ENCODE measurements at places on chromosomes 1 and 21.
A peak's percentile ranks its signal among the peaks of the same experiment; 100 is the strongest.

DNA sequence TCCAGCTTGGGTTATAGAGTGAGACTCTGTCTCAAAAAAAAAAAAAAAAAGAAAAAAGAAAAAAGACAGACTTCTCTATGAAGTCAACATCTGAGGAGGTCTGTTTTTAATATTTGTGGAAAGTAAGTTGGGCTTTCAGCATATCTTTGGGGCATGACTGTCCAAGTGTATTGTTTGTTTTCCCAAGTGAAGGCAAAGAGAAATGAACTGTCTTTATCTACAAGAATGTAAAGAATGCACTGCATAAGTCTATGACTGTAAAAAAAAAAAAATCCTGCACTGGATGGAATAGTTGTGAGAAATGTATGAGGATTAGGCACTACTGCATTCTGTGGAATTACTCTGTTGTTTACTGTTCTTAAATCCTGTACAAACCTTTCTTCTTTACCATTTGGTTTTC, 45.6 kb upstream of the TMEM61 start:
- no peak for DNase-seq

GRCh38 chr1:43881415-43881814, 52.2 kb upstream of the ARTN start:
- DNase-seq = no peak

DNA sequence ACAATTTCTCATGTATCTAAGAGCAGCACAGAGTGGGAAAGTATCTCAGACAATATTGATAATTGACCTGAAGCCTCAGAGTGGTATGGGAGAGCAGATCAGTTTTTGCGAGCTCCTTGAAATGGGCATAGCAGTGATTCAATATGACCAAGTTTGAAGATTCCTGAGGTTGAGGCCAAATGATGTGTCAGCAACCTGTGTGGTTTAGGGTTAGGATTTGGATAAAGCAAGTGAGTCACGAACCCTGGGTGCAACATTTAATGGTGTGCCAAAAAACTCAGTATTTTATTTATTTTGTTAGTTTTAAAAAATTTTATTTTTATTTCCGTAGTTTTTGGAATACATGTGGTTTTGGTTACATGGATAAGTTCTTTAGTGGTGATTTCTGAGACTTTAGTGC, 92.5 kb upstream of the C21orf91 start:
- DNase-seq = no peak

GRCh38 chr1:13543451-13544220, 29.8 kb upstream of the LRRC38 start:
- DNase-seq = peak; percentile 17

GRCh38 chr1:8203056-8203455, 114.9 kb upstream of the SLC45A1 start:
- DNase-seq = no peak

DNA sequence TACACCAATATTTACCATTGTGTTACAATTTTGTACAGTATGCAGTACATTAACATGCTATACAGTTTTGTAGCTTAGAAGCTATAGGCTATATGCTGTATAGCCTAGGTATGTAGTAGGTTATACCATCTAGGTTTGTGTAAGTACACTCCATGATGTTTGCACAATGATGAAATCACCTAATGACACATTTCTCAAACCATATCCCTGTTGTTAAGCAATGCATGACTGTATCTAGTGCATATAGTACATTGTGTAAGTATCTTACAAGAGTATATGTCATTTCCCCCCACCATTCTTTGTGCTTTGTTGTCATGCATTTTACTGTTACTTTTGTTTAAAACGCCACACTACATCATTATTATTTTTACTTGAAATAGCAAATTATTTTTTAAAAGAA, 65.7 kb upstream of the RNF11 start:
- peak; percentile 10 for DNase-seq

DNA sequence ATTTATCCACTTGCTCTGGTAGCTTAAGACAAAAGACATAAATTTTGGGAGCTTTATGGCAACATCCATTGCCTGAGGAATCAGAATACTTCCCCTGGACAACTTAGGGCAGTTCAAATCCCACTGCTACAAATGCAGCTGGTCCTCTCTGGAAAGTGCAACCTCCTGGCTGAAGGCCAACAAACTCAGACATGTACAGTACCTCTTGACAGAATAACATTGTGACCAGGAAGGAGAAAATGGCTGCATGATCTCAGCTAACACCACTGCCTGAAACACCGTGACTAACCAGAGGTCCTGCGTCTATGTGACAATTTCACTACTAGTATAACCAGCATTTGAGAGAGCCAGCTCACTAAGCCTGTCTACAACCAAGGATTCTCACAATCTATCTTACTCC, 218.9 kb downstream of the CRB1 start:
- DNase-seq = no peak

- no peak for DNase-seq
Observed at GRCh38 chr1:110209715-110210603, at the start of gene KCNC4. Gene KCNC4, plus strand, starts transcription at chr1:110210314. Its CDS starts 1,186 bp downstream, at chr1:110211500.

DNA sequence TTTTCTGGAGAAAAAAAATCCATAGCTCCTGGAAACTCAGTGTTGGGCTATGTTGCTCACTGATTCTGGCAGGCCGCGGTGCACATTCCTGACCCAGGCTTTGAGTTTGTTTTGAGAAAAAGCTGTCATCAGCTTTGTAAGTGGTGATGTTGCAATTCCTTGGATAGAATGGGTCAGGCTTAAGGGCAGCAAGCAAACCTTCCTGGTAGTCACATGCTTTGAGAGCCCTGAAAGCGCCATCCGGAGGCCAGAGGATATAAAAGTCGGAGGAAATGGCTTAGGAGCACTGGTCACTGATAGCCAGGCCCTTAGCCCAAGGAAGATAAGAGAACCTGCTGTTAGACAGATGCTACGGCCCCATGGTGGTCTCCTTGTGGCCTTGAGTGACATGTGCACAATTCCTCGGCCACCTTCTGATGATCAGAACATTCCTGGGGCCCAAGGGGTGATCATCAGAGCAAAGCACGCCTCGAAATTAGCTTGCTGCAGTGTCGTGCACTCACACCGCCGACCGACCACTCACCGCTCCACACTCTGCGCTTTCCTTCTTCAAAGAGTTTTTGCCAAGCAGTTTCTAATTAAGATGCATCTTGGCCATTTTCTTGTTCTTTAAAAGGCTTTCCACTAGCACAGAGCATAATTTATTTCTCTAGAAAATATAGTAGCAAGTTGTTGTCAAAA, 78.6 kb downstream of the MAN1C1 start:
- DNase-seq = no peak

DNA sequence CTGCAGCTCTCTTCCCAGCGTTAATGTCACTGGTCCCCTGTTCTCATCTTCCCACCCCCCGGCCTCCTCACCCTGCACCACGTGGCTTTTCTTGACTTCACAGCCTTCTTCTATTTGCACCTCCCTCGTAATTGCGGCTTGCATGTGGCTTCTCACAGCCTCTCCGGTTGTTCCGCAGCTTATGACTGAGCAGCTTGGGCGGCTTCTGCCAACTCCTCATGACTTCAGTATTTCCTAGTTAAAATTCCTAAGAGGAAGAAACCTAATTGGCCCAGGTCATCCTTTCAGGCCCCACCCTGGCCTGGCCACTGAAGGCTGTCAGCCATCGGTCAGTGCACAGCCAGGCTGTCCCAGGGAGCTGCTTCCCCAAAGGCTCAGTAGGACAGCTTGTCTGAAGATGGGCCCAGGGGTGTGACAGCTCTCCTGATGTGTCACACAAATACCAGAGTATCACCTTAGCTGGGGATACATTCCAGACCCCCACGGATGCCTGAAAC, 8.6 kb upstream of the RERE start:
- no peak for DNase-seq

DNA sequence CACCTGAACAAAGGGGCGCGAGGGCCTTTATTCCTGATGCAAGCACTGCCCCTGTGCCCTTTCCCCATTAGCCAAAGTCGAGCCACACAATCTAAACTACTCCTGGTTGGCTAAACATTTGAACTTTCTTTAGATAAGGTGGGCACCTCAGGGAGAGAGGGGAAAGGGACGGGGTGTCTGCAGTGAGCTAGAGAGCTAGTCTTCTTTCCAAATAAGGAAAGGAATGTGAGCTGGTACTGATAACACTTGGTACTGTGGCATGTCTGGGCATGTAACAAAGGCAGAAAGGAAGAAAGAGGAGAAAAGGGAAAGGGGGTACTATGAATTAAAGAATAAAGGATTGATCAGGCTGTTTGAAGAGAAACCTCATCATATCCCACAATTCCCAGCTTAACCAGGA, 62.8 kb downstream of the OVGP1 start:
- no peak for DNase-seq
